Immature natural killer cell (primary cell): ENCODE measurements at places on chromosomes 7 and 10. TPM values are rescaled to one million over a fixed set of nuclear protein-coding genes. Genes with fewer than 3 reads are reported as not detected.

DNA sequence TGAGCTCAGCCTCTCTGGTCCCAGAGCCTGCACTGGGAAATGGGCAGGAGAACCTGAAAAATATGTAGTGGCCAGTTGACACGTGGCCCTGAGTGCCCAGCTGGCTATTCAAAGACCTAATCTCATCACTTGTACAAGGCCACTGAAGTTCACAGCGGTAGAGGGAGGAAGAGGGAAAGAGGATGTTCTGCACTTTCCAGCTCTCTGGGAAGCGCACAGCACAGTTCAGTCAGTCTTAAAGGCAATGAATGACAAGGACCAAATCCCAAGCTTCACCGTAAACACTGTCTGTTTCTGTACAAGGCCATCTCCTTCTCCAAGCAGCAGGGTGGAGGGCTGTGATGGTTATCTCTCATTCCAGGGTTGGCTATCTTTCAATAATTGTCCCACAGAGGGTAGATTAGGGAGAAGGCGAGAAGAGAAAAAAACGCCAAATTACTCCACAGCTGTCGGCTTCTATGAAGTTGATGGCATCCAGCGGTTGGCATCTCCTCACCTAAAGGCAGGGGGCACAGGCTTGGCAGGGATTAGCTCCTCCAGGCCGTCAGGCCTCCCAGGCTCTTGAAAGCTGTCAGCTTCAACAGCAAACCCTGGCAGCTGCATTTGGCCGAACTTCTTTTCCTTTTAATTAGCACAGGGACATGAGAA, 10.6 kb downstream of the SFMBT2 start:
- DNase-seq = no peak

DNA sequence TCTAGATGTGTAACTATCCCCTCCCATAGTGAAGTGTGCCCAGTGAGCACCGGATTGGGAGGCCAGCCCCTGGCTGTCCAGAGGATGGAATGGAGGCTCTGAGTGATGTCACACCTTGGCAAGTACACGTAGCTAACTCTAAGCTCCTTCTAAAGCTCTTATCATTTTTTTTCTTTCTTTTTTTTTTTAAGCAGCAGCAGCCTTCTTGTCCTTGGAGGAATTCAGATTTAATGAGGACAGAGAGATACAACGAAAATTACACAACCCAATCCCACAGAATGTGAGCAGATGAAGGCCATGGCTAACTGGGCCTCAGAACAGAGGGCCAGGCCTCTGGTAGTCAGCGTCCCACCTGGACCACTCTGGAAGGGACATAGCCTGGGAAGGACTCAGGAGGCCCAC, 11.3 kb downstream of the TNS3 start:
- no peak for DNase-seq

- DNase-seq = no peak
Measured at GRCh38 chr7:78368771-78369170, 570.2 kb downstream of the PHTF2 start.

- no peak for DNase-seq
Measured at GRCh38 chr7:1243964-1244416, 11.3 kb downstream of the UNCX start.

GRCh38 chr10:668786-669485, 20.5 kb downstream of the DIP2C start:
- no peak for DNase-seq

DNA sequence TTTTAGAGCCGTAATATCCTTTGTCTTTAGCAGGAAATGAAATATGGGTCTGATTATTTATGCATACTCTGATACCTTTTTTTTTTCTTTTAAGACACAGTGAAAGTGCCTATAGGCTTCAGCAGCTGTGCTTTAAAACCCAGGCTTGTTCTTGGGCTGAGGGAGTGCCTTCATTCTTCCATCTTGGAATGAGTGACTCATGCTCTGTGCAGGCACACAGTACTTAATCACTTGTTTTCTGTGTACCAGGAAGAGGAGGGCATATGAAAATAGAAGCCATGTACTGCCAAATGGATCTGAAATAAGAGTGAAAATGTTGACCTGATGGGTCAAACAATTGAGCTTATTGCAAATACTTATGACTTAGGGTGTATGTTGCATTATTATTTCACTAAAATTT, 12.0 kb downstream of the INPP5F start:
- no peak for DNase-seq

TPST1 gene
- polyA plus RNA-seq = 2.4 TPM

ZPBP gene
- polyA plus RNA-seq = not detected

TAS2R39 gene
- not detected for polyA plus RNA-seq

NHLRC2 gene
- polyA plus RNA-seq = 8.9 TPM
